Activated CD4-positive, alpha-beta T cell treated with anti-CD3 and anti-CD28 coated beads, Interleukin-2, Interleukin-6, amounts not matched to agents 100 ng/mL and 50 ng/mL, durations not matched to agents 16 hours and 8 hours (primary cell): ENCODE measurements at places on chromosomes 2 and 18.

DNA sequence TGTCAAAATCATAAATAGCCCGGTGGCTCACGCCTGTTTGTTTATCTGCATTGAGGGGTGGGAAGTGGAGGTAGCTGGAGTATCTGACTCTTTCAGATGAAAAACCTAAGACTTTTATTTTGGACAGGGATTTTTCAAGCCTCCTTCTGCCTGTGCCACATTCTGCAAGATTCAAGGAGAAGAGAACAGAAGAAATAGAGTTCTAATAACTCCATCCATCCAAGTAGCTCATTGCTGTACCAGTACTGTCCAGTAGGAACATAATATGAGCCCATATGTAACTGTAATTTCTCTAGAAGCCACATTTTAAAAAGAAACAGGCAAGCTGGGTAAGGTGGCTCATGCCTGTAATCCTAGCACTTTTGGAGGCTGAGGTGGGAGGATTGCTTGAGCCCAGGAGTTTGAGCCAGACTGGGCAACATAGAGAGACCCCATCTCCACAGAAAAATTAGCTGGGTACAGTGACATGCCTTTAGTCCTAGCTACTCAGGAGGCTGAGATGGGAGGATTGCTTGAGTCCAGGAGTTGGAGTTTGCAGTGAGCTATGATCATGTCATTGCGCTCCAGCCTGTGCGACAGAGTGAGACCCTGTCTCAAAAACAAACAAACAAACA lies 35.4 kb upstream of the NT5DC4 start:
- no peak for DNase-seq

- DNase-seq = no peak
Observed at GRCh38 chr2:122528061-122528460, 772.6 kb downstream of the TSN start.

DNA sequence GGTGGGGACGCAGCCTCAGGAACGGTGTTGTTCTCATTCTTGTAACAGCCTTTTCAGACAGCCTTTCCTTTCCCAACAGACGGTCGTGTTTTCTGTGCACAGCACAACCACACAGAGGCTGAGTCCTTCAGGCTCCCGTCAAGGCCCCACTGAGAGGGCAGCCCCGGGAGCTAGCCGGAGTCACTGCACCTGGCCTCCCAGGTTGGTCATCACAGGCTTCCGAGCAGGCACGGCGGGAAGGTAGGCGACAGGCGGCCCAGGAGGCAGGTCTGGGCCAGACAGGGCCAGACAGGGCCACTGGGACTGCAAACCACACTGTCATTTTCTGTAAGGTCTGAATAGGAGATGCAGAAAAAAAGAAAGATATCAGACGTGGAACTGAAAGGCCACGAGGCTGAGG lies 570.8 kb downstream of the GALR1 start:
- DNase-seq = no peak

DNA sequence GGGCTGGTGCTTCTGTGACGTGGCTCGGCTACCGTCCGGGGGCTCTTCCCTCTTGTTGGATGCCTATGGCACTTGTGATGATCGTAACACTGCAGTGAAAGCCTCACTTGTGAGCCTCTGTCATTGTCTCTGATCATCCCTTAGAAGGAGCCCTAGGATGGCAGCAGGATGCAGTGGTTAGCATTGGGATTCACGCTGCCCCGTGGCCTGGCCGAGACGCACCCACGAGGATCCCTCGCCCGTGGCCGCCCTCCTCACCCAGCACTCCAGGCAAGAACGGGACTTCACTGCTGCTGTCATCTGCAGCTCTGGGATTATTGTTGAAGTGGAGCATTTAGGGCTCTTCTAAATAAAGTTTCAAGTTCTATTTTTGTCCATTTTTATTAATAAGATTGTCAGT lies 46.8 kb upstream of the CTDP1 start:
- DNase-seq = no peak

GRCh38 chr18:28972333-28972907 lies 795.5 kb upstream of the CDH2 start:
- DNase-seq = no peak

DNA sequence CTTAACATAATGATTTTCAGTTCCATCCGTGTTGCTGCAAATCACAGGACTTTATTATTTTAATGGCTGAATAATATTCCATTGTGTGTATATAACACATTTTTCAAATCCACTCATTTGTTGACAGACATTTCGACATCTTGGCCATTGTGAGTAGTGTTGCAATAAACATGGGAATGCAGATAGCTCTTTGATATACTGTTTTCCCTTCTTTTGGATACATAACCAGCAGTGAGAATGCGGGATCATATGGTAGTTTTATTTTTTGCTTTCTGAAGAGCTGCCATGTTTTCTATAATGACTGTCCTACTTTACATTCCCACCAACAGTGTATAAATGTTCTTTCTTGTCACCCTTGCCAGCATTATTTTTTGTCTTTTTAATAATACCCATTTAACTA lies 420.3 kb upstream of the CHAC2 start:
- DNase-seq = no peak
